Activated naive CD8-positive, alpha-beta T cell treated with anti-CD3 and anti-CD28 coated beads for 36 hours (primary cell): ENCODE measurements at places on chromosomes 16 and 17.

- DNase-seq: no peak
Observed at GRCh38 chr17:79833110-79833450, 6.2 kb downstream of the CBX4 start.

DNA sequence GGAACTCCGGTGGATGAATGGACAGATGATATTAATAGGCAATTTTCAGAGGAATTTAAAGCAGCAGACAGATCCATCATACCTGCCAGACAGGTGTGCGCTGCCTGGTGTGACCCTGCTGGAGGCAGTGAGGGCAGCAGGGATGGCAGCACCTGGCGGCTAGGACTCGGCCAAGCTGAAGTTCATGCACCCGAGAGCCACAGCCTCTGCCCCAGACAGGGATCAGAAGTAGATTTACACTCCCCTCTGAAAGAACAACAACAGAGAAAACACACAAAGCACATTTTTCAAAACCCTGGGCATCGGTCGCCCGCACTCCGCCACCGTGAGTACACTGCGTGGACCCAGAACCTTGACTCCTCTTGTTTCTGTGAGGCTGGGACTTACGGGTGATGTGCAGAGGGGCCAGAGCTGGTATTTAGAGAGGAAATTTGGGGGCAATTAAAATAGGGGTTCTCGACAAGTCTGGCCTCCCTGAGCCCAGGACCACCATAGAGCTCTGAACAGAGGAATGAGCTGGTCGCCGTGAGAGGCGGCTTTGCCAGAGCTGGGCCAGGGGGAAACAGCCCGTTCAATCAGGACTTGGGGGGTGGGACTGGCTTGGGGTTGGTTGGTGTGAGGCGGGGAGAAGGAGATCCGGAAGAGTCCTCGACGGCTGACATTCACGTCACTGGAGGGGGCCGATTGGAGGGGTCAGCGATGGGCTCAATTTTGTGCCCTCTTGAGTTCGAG, 101.0 kb downstream of the METRNL start:
- no peak for DNase-seq

- no peak for DNase-seq
Observed at GRCh38 chr17:41516830-41517283, 1.8 kb downstream of the KRT15 start.

DNA sequence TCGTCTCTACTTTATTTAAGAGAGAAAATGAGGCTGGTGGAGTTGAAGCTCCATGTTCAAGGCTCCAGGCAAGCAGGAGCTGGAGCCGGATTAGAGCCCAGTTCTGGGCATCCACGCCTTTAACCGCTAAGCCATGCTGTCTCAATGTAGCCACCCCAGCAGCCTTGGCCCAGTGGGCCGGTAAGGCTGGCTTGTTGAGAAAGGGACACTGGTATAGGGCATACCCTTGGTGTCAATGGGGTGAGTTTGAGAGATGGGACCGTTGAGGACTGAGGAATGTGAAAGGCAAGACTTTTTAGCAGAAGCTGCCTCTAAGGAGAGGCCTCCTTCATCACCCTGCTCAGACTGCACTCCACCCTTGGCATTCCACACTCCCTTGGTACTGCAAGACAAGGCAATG, 147.4 kb downstream of the CYLD start:
- no peak for DNase-seq

GRCh38 chr17:66548659-66549310, 246.4 kb downstream of the PRKCA start:
- no peak for DNase-seq

- no peak for DNase-seq
Observed at GRCh38 chr17:74888469-74888868, 5.0 kb downstream of the FADS6 start.

- DNase-seq: peak; percentile 4
Observed at GRCh38 chr17:33291248-33292200, 1.6 kb downstream of the ASIC2 start.

DNA sequence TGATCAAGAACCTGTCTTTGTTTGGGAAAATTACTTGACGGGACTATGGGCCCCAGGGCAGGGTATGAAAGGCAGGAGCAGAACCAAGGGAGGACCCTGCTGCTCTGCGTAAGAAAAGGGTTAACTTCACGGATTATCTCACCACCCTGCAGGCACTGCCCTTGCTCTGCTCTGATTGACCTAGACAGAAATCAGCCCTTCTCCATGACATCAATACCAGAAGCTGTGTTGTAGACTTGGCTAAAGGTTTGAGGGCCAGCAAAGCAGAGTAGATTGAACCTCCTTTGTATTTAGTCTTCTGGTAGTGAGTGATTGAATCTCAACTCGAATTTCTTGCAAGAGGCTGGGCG, 52.9 kb upstream of the ETV4 start:
- no peak for DNase-seq

DNA sequence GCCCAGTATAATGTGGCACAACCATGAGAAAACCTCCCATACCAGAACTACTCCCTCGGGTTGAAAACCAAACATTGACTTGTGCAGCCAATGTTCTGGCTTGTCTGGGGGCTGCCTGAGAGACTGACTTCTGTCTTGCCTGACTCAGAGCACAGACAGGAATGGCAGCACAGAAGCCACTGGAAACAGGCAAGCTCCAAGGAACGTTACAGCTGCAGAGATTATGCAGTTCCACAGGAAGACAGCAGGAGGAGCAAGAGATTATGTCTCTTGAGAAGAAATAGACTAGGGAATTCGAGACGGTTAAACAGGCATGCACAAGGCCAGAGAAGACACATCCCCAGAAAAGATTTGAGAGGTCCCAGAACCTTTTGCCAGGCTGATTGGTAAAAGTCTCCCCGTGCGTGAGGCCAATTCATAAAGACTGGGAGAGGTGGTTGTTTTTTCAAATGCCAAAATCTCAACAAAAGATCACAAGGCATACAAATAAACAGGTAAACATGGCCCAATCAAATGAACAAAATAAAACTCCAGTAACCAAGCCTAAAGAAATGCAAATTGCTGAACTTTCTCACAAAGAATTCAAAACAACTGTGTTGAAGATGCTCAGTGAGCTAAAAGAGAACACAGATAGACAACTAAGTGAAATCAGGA, 90.6 kb upstream of the CDH5 start:
- DNase-seq: no peak

DNA sequence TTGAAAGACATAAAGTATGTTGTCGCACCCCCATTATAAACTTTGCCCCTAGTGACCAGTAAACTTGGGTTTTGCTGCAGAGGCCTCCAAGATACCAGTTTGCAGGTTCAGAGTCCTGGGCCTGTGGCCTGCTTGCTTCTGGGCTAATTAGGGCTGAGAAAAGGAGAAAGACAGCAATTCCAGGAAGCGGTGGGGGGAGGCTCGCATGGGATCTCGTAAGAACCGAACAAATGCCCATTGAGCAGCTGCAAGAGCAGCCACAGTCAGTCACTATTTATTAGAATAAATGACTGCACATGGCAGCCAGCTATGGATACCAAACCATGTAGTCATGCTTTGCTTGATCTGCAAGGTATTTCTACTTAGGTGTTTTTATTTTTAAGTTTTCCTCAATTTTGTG, 4.9 kb downstream of the SHISA9 start:
- no peak for DNase-seq

DNA sequence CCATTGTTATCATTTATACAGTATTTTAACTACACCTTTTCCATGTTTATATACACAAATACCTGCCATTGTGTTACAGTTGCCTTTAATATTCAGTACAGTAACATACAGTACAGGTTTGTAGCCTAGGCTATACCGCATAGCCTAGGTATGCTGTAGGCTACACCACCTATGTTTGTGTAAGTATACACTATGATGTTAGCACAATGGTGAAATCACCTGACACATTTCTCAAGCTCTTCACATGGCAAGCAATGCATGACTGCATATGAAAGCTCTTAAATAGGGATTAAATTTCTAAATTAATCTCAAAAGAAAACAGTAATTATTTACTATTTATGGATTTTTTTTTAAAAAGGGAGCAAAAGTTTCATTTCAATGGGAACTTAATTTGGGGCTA, 12.0 kb downstream of the LRRC37B start:
- DNase-seq: no peak

DNA sequence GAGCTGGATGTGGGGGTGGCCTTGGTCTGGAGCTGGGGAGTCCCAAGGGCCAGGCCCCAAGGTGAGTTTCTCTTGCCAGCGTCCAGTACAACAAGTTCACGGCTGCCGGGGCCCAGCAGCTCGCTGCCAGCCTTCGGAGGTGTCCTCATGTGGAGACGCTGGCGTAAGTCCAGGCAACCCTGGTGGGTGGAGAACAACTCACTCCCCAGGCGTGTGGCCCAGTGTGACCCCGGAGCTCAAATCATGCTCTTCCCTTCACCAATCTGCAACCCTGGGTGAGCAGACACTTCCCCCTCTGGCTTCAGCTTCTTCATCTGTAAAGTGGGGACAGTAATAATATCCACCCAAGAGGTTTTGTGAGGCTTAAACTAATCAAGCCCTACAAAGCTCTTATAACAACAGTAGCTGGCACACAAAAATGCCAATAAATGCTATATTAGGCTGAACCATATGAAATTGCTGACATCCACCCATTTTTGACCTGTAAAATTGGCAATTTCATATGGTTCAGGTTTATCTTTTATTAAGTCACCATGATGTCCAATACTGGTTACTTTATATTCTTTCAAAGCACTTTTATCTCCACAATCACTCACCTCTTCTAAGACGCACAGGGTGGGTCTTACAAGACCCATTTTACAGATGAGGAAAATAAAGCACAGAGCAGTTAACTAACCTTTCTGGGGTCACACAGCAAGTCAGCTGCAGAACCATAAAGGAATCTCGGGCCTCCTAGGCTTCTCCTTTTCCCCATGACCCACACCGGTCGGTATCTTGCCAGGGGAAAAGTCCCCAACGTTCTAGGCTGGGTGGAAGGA, 19.7 kb downstream of the DEXI start:
- no peak for DNase-seq

DNA sequence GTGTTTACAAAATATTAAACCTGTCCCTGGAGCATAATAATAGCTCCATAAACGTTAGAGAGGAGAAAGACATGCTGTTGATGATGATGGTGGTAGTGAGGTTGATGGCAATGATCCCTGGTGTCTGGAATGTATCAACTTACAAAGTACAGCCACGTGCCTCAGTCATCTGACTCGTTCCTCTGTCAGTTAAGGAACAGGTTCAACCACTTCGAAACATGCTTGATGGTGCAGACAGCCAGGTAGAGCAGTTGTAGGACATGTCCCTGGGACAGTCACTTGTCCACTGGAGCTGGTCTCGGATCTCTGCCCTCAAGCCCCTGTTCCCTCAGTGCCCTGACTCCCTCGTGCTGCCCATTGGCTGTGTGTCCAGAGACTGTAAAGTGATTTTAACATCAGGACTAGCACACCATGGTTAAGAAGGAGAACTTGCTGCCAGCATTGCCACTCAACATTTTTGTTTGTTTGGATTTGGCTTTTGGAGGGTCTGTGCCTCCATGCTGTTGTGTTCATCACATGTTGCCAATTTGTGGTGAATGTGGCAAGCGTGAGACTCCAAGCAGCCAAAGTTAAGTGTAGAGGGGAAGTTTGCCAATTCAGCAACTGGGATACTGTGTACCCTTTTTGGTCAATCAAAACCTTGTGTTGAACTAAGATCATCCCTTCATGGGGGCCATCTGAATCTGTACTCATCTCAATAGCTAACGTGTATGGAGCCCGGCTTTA, 16.3 kb upstream of the SALL1 start:
- no peak for DNase-seq

DNA sequence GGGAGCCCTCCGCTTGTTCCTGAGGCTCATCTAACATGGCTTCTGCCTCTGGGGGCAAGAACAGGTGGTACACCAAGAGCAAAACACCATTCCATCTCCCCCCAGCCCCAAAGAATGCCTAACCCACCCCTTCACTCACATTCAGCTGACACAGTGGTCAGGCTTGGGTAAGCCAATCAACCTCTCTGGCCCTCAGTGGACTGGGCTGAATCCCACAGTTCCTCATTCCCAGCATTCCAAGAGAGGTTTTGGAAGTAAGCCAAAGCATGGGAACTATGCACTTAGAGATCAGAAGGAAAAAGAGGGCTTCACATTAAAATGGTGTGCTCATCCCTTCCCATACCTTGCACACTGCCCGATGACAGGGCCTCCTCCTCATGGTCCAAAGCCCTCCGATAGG, 7.8 kb downstream of the PIGS start:
- DNase-seq: no peak

- DNase-seq: no peak
Observed at GRCh38 chr17:48795444-48796162, 21.4 kb downstream of the TTLL6 start.

DNA sequence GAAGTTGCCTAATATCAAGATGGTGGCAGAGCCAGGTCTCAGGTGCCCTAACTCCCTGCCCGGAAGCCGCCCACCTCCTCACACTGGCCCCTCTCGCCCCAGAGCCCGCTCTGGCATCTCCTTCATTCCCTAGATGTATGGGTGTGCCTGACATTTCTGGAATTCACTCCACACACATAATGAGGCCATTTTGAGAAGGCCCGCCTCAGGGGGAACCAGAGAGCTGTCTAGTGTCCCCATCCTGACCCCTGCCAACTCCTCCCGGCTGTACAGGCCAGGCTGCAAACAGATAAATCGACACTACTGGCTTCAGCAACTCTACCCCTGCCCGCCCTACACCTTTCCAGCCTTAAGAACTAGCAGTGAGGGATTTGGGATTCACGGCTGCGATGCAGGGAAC, 7.7 kb downstream of the WNT3 start:
- no peak for DNase-seq

- no peak for DNase-seq
Observed at GRCh38 chr16:71637398-71637797, 11.4 kb downstream of the MARVELD3 start.

GRCh38 chr16:630815-631405, at the start of gene WFIKKN1:
Gene WFIKKN1 (plus strand): TSS chr16:630985. CDS start chr16:631254, 269 bp downstream.
- DNase-seq: no peak

DNA sequence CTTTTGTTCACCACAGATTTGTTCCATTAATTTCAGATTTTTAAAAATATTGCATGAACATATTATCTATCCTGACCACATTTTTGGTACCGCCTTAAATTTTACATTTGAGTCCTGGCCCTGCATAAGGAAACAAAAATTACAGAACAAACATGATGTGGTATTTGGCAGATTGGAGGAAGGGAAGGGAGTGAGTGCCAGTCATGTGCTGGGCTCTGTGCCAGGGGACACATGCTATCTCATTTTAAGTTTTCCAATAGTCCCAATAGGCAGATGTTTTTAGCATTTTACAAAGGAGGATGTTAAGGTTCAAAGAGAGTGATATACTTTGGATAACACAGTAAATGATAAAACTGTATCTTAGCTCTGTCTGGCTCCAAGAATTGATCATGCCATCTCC, 185.1 kb downstream of the CDK5R1 start:
- DNase-seq: no peak

- peak; percentile 58 for DNase-seq
Observed at GRCh38 chr16:50273888-50274325, 7.6 kb downstream of the ADCY7 start.
